Stimulated activated CD4-positive, alpha-beta T cell treated with anti-CD3 and anti-CD28 coated beads, Interleukin-12 subunit alpha, Interleukin-12 subunit beta, amount 100 ng/mL, for 24 hours (primary cell): ENCODE measurements at places on chromosomes 3 and 15.

GRCh38 chr3:33722191-33722590 is 4.1 kb upstream of the CLASP2 start:
- DNase-seq = no peak

DNA sequence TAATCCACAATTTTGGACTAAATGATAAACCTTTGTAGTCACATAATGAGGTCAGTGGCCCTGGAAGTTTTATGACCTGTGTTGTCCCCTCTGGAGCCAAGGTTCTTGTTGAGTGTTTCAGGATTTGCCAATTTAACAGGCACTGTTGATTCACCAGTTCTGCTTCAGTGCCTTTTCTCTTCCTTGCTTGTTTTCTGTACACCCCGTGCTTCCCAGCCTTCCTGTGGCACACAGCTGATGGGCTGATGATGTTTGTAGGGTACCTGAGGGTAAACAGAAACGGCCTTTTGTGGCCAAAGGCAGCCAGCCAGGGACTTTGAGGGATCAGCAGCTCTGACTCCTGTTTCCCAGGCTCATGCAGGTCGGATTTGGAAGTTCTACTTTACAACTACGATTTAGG is 13.3 kb downstream of the GYG1 start:
- DNase-seq = no peak

DNA sequence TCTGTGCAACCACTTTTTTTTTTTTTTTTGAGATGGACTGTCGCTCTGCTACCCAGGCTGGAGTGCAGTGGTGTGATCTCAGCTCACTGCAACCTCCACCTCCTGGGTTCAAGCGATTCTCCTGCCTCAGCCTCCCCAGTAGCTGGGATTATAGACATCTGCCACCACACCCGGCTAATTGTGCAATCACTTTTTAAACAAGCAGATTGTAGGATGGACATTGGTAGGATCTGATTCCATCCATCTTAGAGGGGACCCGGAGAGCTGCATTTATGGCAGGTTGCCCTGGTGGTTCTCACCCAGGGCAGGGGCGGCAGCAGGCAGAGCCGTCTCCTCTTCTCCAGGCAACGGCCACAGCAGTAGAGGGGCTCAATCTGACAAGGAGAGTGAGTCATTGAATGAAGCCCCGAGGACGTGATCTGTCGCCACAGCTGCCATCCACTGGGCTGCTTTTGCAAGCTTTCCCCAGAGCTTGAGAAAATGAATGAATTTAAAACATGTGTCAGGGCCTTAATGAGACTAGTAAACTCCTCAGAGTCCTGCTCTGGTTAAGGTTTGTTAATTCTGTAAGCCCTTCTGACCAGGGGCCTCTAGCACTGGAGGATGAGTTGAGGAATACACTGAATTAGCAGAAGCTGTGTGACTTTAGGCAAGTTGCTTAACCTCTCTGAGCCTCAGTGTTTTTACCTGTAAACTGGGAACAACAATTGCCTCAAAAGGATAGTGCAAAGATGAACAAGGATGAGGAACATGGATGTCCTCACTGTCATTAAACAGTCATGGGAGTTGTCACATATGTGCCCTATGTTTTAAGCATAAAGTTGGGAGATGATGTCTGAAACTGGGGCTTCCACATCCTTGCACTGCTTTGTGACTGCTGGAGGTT is 129.1 kb downstream of the ASB7 start:
- no peak for DNase-seq

GRCh38 chr15:70762469-70763119 is 764 bp downstream of the UACA start:
- DNase-seq = no peak

DNA sequence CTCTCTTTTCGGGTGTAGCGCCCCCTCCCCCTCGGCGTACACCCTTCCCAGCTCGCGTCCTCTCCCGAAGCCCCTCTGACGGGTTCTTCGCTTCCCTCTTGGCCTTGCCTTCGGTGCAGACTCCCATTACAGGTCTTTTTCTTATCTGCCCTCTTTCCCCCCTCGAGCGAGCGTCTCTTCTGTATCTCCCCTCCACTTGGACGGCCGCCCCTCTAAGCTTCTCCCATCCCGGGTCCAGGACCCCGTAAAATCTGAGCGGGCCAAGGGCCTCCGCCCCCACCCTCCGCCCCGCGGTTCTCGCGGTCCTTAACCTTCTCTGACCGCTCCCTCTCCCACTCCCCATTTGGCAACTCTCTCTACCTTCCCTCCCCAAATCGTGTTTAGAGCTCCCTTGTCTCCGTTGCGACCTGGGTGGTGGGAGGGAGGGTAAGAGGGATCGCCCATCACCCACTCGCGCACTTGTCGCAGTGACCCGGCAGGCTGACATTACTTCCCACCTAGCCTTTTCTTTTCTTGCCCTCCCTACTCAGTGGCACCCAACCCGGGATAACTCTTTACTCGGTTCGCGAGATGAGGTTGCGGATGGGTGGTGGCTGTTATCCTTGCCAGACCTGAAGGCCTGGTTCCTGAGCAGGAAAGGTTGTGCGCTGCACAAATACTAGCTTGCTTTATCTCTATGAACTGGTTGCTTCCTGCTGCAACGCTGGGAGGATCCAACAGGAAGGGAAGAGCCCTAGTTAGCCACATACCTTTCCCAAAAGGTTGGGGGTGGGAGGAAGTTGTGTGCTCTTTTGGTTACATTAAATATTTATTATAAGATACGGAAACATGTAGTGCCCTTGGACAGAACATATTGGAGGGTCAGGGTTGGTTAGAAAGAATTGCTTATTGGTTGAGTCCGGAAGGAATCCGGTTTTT is 922 bp downstream of the RAB11A start:
- DNase-seq = peak; percentile 3

GRCh38 chr3:133987136-133987535 is 42.6 kb downstream of the SLCO2A1 start:
- no peak for DNase-seq

GRCh38 chr15:70054884-70055387 is 42.8 kb downstream of the TLE3 start:
- no peak for DNase-seq

DNA sequence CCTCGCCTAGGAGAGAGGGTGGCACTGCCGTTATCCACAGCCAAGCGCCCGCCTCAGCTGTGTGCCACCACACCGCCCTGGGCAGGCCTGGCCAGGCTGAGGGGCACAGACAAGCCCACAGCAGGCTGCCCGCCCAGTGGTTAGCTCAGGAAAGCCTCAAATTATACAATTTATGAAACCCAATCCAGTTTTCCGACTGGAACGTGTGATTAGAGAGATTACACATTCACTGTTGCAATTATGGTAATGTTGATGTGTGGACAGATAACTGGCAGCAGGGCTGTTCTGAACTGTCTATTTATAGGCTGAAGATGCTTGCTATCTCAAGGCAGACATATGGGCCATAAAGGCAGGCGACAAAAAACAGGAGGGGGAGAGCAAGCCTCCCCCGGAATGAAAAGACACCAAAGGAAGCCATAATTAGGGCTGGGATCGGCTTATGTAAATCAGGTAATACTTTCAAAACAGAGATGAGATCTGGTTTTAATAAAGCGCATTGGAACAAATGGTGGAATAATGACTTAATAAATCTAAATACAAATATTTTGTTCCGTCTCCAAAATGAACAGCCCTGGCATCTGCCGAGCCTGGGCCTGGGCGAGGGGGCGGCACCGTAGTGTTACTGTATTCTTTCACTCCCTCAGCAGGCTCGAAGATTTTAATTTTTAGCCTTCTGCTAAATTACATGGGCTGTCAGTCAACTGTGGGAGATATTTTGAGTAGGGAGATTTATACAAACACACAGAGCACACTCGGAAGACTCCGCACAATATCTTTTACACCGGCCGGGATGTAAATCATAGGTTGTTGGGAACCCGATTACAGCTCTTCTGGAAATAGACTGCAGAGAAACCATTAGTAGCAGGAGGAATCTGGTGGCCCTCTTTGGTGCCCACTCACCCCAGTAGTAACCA is 103.1 kb upstream of the TLE3 start:
- no peak for DNase-seq

DNA sequence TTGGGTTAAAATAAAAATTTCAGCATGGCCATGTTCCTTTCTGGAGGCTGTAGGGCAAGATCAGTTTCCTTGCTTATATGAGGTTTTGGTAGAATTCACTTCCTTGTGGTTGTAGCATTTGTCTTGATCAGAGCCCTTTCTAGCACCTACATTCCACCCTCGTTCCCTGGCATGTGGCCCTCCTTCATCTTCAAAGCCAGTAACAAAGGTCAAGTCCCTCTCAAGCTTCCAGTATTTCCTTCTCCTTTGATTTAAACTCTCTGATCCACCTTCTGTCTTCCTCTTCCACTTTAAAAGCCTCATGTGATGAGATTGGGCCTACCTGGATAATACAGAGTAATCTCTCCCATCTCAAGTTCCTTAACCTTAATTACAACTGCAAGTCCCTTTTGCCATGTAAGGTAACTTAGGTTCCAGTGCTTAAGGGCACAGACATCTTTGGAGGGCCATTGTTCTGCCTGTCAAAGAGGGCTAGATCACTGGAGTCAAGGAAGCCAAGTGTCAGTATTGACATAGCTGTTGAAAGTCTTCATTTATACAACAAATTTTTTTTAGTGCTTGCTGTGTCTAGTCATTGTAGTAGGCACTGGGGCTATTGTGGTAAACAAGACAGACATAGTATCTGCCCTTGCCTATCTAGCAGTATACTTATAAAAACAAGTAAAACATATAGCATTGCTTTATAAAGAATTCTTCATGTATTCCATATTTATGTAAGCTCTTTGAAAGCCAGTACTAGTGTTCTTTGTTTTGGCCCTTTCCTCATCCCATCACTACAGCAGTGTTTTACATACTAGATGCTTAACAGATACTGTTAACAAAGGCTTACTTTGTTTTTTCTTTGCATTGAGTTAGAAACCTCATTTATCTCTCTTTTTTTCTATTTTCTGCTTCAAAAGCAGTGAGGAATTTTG is 40.7 kb downstream of the GLCE start:
- DNase-seq = no peak

DNA sequence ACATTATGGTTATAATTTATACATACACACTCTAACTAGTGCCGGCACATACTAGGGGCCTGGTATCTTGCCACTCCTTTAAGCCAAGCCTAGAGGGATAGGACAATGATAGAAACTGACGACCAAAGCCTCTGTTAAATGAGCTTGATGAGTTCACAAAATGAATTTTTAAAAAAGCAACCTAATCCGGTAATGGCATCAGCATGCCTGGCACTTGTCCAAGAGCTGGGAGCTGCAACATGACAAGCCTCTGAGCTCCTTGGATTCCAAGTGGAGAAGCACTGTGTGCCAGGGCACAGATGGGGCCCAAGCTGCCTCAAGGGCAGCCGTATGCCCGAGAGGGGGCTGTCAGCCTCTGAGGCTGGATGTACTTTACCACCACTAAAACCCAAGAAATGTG is 9.7 kb downstream of the ETV5 start:
- no peak for DNase-seq

DNA sequence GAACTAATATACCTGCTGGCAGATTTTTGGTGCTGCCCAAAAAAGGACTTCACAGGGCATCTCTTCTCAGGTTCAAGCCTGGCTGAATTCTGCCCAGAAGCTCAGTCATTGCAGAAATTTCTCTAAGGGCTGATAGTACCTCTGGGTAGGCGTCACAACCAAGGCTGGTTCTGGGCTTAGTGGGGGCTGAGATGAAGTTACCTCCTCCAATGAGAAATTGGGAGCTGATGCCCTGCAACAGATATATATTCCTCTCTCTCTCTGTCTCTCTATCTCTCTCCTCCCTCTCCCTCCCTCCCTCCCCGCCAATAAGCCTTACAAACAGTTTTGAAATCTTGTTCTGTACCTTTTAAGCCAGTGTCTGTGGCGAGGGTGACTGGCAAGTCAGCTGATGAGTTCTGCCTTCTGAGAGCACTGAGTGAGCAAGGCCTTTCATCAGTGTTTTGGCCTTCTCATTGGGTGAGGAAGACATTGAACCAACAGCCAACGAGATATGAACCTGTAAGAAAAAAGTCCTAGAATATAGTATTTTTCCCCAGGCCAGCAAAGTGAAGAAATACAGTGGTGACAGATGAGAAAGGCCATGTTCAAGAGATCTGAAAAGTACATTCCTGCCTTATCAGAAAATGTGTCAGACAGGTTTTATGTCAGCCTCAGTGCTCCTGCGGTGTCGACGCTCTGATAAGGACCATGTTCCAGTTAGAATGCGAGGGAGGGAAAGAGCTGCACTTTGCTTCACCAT is 45.5 kb downstream of the TMEM39A start:
- no peak for DNase-seq

GRCh38 chr3:59245859-59246501 is 196.2 kb upstream of the CFAP20DC start:
- no peak for DNase-seq

DNA sequence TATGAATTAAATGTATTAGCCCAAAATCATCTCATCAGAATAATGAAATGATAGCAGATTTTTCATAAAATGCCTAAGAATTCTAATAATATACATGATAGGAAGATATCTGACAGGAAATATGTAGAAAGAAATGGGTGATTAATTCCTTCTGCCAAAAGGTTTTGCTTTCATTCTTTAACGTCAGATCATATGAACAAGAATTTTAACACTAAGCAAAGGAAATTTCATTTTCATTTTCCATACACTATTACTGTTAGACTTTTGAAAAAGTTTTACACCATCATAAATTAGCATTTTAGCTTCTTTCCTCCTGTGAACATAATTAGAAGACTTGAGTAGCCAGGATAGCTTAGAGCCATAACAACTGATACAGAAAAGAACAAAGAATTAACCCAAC is 1099.9 kb downstream of the NSUN3 start:
- DNase-seq = no peak

DNA sequence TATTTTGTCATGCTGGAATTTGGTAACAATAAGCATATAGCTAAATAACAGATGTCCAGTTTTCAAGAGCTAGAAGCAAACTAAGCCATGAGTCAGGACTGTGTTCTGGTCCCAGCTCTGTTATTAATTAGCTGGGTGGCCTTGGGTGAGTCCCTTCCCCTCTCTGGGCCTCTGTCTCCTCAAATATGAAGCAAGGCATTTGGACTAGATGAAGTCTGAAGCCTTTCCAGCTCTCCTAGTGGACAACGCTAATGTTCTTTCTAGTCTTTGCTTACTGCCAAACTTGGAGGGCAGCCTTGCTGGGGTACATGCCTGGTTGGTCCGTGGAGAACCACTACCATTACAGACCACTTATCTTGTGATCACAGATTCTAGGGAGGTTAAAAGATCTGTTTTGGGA is 127.6 kb downstream of the DUT start:
- no peak for DNase-seq

GRCh38 chr3:13642597-13642996 is 93.7 kb downstream of the FBLN2 start:
- DNase-seq = no peak

- no peak for DNase-seq
These were observed 860.9 kb downstream of the ROBO1 start for GRCh38 chr3:78906930-78907329.

- no peak for DNase-seq
These were observed 113.5 kb upstream of the SLC7A14 start for GRCh38 chr3:170699158-170700053.

GRCh38 chr3:99474776-99475175 is 163.6 kb upstream of the COL8A1 start:
- DNase-seq = no peak
